NCI-H774 (cell line): ENCODE measurements at places on chromosomes 3 and 15.

DNA sequence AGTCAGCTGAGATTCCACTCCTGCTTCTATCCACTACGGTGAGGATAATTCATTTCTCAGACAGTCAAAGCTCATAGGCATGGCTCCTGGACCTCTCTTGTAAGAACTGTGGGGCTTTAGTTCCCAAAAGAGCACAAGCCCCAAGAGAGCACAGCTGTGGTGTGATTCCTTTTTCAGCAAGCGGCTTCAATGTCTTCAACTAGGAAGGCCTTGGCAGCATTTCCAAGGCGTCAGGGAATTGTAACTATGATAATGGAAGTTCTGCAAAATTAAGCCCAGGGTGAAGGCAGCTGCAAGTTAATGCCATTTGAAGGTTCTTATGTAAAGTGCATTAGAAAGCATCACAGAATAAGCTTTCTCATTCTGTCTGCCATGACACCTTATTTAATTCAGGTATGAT is 657.1 kb downstream of the GRM7 start:
- no peak for DNase-seq

- DNase-seq: no peak
Measured at GRCh38 chr15:71889385-71889784, 79.0 kb downstream of the NR2E3 start.

DNA sequence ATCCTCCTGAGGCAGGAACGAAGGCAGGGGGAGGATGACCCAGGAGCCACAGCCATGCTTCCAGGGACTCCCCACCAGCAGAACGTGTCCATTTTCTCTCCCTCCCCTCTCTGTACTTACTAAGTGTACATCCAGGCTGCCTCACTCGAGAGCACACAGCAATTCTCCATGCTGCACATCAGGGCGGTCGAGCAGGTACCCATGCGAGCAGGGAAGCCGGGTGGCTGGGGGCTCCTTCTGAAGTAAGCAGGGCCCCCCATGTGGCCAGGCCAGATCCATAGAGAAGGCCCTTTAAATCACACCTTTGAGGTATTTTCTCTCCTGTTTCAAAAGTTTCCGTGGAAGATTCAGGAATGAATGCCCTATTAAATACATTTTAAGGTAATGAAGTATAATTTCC is 41.2 kb upstream of the SLC6A11 start:
- DNase-seq: no peak

- no peak for DNase-seq
Measured at GRCh38 chr3:164380156-164380555, 698.1 kb downstream of the SI start.
